ENCODE measurements at places on chromosomes 7 and 10.

DNA sequence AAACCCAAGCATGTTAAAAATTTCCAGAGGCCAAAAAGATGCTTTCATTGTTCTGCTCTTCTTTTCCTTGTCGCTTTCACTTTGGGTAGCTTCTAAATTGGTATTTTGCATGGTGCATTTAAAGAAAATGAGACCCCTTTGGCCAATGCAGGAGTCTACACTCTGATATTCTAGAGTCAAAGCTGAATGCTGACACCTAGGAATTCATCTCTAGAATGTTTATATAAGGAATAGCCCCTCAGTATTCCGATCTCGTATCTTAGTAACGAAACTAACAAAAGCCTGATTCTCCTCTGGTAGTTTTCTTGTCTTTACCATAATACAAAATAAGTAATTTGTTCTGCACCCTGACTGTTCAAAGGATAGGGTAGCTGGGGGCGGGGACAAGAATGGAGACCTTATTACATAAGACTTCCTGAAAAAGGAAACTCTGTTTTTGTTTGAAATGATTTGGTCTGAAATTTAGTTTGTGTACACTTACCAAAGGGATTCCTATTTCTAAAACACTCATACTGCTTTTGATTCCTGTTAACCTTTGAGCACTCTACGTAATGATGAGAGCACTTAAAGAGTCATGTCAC lies 17.1 kb downstream of the IKZF1 start:
- no peak for DNase-seq

DNA sequence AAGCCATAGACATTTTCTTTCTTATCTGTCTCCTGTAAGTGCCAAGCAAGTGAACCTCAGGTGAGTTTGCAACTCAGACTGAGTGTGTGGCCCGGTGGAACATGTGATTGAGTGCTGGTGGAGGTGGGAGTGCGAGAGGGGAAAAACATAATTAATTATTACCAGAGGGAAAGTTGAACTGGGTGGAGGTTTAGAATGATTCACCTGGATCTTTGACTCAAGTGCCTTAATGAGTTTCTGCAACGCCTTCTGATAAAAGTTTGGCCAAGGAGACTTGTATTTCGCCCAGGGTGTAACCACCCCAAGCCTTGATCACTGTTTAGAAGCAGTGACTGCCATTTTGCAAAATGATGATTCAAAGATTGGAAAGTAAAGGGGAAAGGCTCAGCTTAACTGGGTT lies 513.9 kb downstream of the GATA3 start:
- no peak for DNase-seq

- peak; percentile 10 for DNase-seq
These were observed 493.4 kb downstream of the TNS3 start for GRCh38 chr7:47088329-47089067.

DNA sequence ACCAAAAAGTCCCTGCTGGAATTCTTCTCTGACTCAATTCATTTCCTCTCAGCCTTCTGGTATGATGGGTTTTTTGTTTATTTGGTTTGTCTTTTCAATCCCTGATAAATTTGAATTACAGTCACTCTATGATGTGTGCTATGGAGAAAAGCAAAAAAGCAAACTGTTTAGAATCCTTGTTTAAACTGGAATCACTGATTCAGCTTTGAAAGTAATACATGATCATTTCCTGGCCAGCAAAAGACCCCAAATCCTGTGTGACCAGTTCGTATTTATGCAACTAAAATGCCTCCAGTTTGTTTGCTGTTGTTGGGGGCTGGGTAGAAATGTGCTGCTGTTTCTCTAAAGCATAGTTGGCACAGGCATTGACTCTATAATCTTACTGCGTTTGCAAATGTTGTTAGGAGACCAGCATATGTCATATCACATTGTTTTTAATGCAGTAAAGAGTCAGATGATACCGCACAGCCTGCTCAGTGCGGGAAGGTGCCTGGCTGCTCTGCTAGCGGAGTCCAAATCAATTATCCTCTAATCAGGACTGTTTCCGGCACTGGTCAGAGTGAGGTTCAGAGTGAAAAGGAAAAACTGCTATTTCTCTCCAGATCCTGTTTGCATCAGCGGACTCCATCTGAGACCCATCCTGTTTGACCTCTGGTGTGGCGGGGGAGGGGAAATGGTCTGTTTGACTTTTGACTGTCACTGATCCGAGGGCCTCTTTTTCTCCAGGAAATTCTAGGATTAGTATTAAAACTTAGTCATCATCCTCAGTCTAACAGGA lies 40.6 kb upstream of the ADD3 start:
- no peak for DNase-seq

DNA sequence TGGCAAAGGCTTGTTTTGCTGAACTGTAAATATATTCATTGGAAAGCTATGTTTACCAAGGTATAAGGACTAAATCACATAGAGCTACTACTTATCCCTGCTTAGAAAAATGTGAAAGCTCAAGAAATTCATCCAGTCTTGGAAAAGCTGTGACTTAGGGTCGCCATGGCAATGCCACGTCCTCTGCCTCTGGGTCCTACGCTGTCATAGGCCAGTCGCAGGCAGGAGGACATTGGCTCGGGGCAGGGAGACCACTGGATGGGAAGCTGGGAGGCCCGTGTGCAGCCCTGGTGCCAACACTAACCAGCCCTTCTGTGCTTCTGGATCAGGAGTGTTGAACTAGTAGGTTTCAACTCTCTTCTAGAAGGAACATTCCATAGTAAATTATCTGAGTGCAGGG lies 67.3 kb upstream of the PDZD8 start:
- no peak for DNase-seq

DNA sequence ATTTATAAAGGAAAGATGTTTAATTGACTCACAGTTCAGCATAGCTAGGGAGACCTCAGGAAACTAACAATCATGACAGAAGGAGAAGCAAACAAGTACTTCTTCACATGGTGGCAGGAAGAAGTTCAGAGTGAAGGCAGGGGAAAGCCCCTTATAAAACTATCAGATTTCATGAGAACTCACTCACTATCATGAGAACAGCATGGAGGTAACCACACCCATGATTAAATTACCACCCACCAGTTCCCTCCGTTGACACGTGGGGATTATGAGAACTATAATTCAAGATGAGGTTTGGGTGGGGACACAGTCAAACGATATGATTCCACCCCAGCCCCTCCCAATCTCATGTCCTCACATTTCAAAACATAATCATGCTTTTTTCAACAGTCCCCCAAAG lies 124.2 kb upstream of the PCGF5 start:
- no peak for DNase-seq

- no peak for DNase-seq
These were observed 220.0 kb downstream of the ARHGAP21 start for GRCh38 chr10:24503461-24504320.

DNA sequence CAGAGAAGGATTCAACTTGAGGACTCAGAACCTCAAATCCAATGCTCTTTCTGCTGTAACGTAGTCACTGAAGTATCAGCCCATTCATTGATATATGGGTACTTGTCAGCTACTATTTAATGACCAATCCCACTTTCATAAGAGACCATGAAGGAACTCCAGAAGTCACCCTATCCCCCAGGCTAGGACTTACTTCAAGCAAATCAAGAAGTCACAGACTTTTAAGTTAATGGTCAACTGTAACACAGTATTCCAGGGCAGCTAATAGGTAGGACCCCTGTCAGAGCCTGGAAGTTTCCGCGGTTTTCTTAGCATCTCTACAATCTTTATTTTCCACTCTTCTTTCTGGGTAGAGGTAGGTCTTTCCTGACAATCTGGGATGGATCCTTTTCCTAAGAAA lies 269.9 kb downstream of the POU6F2 start:
- no peak for DNase-seq

GRCh38 chr7:32275216-32276009 lies 205.2 kb upstream of the PDE1C start:
- DNase-seq, result no peak

- no peak for DNase-seq
These were observed 175.5 kb upstream of the MYO3A start for GRCh38 chr10:25758511-25758910.

- DNase-seq, result peak; percentile 43
These were observed 75.7 kb upstream of the EFCAB10 start for GRCh38 chr7:105656922-105657521.

GRCh38 chr10:605632-606325 lies 83.7 kb downstream of the DIP2C start:
- DNase-seq, result no peak

DNA sequence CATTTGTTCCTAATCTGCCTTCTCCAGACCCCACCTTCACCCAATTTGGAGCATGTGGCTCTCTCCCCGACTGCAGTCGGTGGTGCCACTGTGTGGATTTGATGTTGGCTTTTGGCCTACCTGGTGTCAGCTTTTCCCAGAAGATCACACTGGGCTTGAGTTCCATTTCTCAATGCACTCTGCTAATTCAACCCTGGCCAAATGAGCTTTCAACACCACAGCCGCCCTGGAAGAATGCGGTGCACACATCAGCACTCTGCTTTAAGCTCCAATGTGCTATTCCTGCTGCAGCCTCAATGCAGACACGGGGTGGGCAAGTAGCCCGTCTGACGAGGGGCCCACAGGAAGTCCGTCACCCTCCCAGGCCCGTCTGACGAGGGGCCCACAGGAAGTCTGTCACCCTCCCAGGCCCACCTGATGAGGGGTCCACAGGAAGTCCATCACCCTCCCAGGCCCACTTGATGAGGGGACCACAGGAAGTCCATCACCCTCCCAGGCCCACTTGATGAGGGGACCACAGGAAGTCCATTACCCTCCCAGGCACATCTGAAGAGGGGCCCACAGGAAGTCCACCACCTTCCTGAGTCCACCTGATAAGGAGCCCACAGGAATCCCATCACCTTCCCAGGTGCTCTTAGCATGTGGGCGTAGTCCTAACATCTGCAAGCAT lies 64.4 kb downstream of the ASB13 start:
- DNase-seq, result no peak

GRCh38 chr10:63375458-63375857 lies 90.3 kb downstream of the JMJD1C start:
- no peak for DNase-seq
